Breast epithelium (tissue), 4 donors: ENCODE measurements at places on chromosomes 7 and 10.

DNA sequence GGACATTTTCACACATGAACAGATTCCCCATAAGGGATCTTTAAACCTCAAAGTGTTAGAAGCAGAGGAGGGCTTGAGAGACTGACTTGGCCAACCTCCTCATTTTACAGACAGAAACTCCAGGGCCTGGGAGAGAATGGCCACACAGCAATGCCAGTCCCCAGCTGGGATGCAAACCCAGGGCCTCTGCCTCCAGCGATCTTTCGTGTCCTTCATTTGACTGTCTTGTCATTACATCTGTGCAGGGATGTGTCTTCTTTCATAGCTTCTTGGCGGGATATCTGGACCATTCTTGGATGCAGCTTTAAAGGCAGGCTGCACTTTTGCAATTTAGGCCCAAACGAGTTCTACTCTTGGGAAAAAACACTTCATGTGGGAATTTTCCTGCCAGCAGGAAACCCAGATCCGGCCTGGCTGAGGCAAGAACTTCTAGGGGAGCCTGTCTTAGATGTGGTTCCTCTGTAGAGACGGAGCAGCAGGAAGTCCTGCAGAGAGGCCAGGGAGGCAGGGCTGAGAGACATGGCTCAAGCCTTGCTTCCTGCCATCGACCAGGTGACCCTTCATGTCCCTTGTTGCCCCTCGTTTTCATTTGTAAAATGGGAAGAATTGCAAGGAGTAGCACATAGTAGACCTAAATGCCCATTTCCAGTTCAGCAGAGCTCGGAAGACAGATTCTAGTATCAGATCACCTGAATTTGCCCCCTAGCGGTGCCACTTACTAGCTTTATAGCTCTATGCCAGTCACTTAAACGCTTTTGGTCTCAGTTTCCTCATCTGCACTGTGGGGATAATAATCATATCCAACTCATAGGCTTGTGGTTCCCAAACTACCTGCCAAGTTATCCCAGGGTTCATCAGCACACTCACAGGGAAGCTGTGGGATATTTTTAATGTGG lies 43.9 kb upstream of the SLC29A3 start:
- no peak for DNase-seq

- no peak for DNase-seq
These were observed 819 bp upstream of the TRIM4 start for GRCh38 chr7:99920149-99920548.

DNA sequence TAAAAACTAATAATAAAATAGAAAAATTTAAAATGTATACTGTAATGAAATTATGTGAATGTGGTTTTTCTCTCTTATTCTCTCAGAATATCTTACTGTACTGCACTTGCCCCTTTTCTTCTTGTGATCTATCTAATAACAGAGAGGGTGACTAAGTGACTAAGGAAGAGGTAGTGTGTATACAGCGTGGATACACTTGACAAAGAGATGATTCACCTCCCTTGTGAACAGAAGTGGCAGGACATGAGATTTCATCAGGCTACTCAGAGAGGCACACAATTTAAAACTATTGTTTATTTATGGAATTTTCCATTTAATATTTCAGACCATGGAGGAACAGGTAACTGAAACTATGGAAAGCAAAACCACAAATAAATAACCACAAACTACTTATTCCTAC lies 806.6 kb upstream of the GHITM start:
- DNase-seq = no peak

DNA sequence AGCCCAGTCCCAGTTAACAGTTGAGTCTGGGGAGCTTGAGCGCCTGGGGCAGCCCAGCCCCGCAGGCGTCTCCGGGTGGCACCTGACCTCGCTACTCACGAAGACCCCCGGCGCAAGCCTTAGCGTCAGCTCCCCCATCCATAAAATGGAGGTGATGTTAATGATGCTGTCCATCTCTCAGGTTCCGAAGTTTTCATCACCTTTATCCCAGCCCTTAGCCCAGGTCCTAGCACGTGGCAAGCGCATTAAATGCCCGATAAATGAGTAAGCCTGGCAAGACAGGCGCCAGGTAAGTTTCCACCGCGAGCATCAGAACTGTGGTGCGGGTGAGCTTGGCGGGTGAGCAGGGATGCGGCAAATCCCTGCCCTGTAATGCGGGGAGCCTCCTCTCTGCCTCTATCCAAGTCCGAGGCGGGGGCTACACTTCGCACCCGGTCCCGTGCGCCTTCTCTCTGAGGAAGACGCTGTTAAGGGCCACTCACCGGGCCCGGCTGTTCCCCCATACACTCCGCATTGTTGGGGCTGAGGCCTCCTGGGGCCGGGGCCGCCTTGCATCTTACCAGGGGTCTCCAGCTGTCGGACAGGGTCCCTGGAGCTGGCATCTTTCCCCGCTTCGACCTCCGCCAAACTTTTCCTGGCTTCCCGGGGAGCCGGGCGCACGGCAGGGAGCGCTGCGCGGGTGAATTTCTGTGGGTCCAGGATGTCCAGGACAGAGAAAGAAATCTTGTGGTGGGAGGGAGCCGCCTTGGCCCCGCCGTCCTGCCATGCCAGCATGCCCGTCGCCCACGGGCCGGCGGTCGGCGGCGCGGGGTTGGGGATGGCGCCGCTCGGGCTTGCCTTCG lies 444 bp downstream of the NKX1-2 start:
- DNase-seq = no peak

DNA sequence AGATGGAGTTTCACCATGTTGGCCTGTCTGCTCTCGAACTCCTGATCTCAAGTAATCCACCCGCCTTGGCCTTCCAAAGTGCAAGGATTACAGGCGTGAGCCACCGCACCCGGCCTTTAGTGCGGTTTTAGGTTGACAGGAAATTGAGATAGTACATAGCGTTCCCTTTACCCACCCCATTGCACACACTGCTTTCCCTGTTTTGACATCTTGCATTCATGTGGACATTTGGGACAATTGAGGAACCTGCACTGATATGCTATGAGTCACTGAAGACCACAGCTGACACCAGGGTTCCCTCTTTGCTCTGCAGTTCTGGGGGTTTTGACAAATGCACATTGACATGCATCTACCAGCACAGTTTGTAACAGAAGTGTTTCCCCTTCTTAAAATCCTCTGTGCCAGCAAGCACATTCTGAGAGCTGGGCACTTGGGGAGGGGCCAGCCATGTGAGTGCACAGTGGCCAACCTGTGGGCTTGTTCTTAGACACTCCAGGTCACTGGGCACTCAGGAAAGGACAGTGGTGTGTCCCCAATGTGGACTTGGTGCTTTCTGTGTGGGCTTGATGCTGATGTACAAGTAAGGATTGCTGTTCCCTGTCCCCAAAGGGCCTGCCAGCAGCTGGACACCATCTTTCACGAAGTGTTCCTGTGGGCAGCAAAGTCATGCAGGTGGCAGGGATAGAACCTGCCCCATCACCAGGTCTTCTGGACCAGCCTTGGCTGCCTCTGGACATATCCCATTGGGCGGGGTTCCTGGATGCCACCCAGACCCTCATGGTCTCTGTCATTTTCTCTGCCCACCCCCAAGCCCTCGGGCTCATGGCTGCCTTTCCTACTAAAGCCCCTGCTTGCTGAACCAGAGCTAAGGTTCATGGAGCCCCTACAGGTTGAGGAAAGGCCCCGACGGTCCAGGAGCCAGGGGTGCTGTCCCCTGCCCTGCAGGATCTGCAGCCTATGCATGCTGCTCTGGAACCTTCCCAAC lies 579.8 kb downstream of the GLRX3 start:
- no peak for DNase-seq

GRCh38 chr7:73822319-73823173 lies 8.2 kb upstream of the CLDN4 start:
- peak; percentile 80 for DNase-seq

DNA sequence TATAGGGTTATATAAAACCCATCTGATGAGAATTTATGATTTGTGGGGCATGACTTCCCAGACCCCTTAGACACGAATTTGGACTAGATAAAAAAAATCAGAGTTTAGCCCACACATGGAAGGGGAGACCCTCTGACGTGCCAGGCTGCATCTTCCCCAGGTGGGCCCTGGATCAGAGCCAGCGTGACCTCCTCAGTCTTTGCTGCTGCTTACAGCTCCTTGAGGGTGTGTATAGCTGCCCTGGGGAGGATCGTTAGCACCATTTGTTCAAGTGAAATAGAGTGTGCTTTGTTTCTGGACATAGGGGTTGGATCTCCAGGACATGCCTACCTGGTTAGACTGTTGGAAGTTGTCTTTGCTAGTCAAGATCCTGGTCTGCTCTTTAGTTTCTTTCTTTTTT lies 54.2 kb downstream of the DOCK1 start:
- DNase-seq = no peak
